ENCODE measurements at places on chromosomes 16 and 17.

GRCh38 chr17:58520843-58521430 is 6.5 kb upstream of the MTMR4 start:
- peak; percentile 22 for DNase-seq

DNA sequence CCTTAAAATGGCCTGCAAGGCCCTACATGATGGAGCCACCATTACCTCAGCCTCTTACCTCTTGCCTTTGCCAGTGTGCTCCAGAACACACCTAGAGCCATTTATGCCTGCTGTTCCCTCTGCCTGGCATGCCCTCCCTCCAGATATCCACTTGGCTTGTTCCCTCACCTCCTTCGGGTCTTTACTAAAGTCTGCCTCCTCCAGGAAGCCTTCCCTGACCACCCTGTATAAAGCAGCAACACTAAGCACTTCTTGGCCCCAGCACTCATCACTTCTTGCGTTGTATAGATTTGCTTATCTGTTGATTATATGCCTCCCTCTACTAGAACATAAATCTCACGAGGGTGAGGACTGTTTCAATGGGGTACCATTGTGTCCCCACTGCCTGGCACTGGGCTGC is 25.3 kb downstream of the ANKRD40 start:
- DNase-seq: no peak

DNA sequence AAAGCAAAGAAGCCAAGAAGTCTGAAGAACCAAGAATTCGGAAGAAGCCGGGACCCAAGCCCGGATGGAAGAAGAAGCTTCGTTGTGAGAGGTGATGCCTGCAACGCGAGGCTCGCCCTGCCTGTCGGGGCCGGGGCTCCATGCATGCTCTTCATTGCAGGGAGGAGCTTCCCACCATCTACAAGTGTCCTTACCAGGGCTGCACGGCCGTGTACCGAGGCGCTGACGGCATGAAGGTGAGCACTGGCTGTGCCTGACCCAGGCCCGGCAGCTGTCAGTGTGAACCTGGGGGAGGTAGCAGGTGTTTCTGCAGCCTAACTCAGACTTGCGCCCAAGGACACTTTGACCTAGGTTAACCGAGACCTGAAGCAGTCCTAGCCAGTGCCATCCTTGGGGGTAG is 12.0 kb downstream of the ZNF276 start:
- DNase-seq: no peak

DNA sequence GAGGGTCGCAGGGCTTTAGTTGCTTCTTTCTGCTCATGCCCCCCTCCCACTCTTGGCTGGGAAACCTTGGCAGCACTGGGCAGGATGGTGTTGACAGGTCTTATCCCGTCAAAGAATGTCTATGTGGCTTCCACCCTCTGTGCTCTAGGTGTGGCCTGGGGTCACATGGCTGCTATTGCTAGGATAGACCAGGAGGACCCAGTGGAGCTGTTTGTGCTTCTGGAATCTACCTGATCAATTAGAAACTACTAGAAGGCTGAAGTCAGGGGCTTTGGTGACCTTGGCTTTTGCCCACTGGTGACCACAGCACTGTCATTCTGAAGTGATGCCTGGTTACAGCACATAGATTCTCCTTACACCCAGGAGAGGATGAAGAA is 105.8 kb downstream of the CMIP start:
- DNase-seq: no peak

- no peak for DNase-seq
These were observed 215.1 kb downstream of the TMEM114 start for GRCh38 chr16:8375232-8375587.

DNA sequence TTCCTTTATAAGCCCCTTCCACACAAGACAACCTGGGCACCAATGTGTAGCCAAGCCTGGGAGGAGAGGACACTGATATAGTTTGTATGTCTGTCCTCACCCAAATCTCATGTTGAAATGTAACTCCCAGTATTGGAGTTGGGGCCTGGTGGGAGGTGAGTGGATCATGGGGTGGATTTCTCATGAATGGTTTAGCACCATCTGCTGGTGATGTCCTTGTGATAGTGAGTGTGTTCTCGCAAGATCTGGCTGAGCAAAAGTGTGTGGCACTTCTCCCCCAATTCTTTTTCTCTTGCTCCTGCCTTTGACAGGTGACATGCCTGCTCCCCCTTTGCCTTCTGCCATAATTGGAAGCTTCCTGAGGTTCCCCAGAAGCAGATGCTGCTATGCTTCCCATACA is 135.8 kb downstream of the USP31 start:
- no peak for DNase-seq

GRCh38 chr17:36992701-36993100 is 43.9 kb downstream of the AATF start:
- no peak for DNase-seq

- peak; percentile 79 for DNase-seq
These were observed at the start of the genes NPLOC4 and TSPAN10 for GRCh38 chr17:81636505-81637288. NPLOC4 (minus strand) TSS chr17:81637112; CDS start chr17:81636930, 182 bp downstream. TSPAN10 (plus strand) TSS chr17:81637196; CDS start chr17:81642413, 5,217 bp downstream.

GRCh38 chr17:72390675-72391508 is 270.1 kb downstream of the SOX9 start:
- no peak for DNase-seq

DNA sequence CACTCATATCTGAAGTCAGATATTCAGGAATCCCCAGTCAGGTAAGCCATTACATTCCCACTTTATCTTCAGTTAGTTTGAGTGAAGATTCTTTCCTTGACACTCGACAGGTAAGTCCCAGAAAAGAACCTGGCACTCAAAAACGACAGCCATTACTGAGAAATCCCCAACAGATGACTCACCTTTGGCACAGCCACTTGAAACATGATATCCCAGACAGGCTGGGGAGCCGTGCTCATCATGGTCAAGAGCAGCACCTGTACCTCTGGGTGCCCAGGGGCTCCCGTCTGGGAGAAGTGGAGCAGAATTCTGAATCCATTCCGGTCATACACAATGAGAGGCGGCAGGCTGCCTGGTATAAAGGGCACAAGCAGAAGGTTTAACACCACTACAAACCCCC is 16.8 kb upstream of the COG7 start:
- DNase-seq: no peak

DNA sequence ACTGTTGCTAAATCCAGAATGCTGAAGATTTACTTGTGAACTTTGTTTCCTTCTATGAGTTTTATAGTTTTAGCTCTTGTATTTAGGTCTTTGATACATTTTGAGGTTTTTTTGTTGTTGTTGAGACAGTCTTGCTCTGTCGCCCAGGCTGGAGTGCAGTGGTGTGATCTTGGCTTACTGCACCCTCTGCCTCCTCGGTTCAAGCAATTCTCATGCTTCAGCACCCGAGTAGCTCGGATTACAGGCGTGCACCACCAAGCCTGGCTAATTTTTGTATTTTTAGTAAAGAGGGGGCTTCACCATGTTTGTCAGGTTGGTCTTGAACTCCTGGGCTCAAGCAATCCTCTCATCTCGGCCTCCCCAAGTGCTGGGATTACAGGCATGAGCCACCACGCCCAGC is 14.4 kb downstream of the TENT4B start:
- DNase-seq: no peak

- DNase-seq: no peak
These were observed 73.8 kb downstream of the RBFOX3 start for GRCh38 chr17:79537061-79537460.

GRCh38 chr16:81723098-81723723 is 55.9 kb upstream of the PLCG2 start:
- peak; percentile 79 for DNase-seq

DNA sequence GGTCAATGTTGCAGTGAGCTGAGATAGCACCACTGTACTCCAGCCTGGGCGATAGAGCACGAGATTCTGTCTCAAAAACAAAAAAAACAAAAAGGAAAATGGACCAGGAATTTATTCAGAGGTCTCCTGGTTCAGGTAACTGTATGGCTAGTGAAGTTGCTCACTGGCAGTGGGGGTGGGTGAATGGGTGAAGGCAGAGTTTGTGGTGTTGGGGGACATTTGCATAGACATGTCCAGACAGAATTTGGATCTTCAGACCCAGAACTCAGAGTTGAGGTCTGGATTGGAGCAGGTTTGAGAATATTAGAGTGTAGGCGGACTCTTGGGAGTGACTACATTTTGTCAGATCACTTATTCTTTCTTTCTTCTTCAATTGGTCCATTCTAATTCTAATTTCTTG is 55.0 kb downstream of the SMPD3 start:
- DNase-seq: no peak

GRCh38 chr17:79188048-79188447 is 113.4 kb downstream of the ENGASE start:
- no peak for DNase-seq

DNA sequence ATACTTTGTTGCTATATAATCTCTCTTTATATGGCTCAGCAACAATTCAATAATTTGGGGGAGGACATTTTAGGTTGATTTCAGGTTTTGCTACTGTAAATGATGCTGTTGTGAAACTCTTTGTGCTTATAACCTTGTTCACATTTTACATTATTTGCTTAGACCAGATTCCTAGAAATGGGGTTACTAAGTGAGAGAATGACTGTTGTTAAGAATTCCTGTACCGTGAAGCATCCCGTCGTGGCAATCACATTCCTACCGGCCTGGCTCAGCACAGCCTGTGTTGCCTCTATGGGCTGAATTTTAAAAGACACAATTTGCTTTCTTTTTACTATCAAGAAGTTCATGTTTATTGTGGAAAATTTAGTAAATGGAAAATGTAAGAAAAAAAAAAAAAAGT is 31.4 kb downstream of the B9D1 start:
- DNase-seq: peak; percentile 89

DNA sequence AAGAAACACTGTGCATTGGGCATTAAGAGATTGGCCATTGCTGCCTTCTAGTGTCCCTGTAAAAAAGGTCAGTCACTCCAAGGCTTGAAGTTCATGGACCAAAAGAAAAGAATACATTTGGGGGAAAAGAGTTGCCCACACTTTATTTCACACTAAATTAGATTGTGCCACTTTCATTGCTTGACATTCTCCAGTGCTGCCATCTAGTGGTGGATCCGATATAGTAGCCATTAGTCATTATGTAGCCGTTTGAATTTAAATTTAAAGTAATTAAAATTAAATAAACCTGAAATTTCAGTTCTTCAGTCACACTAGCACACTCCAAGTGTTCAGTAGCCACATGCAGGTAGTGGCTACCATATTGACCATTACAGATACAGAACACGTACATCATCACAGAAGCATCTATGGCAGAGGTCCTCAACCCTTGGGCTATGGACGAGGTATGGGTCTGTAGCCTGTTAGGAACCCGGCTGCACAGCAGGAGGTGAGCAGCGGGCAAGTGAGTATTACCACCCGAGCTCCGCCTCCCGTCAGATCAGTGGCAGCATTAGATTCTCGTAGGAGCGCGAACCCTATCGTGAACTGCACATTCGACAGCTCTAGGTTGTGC is 21.9 kb upstream of the CDH5 start:
- DNase-seq: peak; percentile 33

DNA sequence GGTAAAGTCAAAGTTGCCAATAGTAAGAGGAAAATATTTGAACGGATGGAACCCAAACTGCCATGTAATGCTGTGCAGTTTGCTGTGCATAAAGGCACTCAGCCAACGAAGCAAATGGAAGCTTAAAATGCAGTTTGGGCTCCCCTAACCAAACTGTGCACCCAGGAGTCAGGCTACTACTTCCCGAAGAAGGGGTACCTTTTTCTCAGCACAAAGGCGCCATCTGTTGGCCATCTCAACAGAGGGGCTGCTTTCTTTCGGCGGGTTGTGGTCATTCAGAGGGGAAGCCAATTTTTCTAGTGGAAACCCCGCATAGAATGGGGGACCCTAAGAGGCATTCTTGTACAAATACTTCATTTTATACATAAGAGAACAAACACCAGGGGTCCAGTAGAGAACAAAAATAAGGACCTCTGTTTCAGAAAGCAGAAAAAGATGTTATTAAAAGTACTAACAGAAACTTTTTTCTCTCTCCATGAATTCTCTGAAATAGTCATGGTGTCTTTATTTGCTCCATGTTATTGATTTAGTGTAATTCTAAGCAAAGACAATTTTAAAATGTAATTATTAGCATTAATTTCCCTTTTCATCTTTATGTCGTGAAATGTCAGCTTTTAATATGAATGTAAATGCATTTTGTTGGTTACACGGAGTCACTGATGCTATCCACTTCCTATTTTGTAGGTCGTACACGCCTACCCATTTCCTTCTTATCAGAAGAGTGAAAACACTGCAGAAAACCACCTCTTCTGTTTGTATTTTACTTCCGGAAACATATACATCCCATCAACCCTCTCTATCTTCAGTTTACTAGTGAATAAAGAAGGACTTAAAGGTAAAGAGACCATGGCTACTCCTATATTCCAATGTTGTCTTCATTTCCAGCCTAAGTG is 453.3 kb downstream of the KCNJ2 start:
- DNase-seq: peak; percentile 8

- peak; percentile 12 for DNase-seq
These were observed 3.0 kb upstream of the NLRC3 start for GRCh38 chr16:3580251-3580651.

DNA sequence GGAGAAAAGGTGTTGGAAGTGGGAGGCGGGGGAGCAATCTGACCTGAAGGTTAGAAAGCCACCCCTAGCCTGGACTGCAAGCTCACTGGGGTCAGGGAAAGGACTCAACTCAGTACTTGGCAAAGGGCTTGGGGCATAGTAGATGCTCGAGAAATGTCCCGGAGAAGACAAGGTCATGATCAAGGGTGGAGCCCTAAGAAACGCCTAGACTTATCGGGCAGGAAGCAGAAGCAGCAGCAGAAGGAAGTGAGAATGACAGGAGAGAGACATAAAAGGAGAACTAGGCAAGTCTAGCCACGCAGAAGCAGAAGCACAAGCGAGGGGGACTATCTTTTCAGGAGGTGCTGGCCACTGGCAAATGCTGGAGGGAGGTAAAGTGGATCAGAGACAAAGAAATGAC is 10.2 kb downstream of the COTL1 start:
- no peak for DNase-seq

Data from AG10803 (cell line).